ENCODE measurements at places on chromosomes 2 and 18. TPM values are rescaled to one million over a fixed set of nuclear protein-coding genes. Genes with fewer than 3 reads are reported as not detected.

DNA sequence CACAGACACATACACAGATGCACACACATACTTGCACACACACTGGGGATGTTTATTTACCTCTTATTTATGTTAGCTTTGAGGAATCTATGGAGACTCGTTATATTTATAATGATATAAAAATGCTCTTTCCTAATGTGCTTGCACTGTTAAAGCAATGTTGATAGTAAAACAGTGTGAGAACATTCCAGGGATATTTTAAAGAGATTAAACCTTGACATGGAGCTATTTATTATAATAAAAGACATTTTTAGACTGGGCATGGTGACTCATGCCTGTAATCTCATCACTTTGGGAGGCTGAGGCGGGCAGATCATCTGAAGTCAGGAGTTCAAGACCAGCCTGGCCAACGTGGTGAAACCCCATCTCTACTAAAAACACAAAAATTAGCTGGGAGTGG, 557.3 kb upstream of the ZNF804A start:
- no peak for DNase-seq

DNA sequence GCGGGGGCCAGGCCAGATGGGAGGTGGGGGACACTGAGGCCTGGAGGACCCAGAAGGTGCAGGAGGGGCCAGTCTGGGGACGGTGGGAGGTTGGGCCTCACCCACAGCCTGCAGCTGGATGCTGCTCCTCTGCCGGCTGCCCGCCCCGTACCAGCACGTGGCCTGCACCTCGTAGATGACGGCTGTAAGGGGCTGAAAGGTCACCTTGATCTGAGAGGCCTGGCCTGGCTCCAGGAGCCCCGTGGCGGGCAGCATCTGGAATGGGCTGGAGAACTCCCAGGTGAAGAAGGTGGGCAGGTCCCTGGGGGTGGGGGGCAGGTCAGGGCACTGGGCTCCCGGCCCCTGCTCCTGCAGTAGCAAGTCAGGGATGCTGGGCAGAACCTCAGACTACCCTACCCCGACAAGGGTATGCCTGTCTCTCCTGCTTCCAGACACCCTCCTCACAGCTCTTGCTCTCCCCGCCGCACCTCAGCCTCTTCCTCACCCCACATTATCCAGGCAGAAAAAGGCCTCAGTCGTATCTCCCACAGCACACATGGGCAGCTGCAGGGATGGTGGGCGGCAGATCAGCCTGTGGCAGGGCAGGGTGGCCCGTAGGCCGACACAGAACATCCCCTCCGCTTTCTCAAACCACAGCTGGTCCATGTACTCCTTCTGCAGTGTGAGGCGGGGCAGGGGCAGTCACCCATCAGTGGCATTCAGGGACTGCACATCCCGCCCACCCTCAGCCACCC, 10.1 kb downstream of the CFAP65 start:
- no peak for DNase-seq

Gene ANKRD23
- total RNA-seq = 6.8 TPM

Gene CFC1
- 2.3 TPM for total RNA-seq
